ENCODE measurements at places on chromosomes 7 and 10.

DNA sequence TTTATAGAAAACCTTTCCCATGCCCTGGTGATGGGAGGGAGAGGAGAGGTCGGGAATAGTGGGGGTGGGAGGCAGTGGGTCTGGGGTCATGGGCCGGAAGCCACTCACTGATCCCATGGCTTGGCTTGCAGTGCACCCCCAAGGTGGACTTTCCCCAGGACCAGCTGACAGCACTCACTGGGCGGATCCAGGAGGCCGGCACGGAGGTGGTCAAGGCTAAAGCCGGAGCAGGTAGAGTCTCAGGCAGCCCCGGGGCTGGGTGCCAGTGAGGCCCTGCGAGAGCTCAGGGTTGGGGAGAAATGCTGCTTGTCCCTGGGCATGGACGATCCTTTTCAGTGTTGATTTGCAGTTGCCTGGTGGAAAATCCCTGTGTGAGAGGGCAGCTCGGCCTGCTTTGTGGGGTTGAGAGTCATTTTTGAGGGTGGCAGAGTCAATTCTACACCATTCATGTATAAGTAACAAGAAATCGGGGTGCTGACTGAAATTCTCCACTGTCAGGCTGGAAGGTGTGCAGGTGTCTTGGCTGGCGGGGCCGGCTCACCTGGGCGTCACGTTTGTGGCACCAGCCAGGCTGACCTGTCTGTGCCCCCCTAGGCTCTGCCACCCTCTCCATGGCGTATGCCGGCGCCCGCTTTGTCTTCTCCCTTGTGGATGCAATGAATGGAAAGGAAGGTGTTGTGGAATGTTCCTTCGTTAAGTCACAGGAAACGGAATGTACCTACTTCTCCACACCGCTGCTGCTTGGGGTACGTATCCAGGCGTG is 16.5 kb downstream of the MDH2 start:
- DNase-seq: no peak

DNA sequence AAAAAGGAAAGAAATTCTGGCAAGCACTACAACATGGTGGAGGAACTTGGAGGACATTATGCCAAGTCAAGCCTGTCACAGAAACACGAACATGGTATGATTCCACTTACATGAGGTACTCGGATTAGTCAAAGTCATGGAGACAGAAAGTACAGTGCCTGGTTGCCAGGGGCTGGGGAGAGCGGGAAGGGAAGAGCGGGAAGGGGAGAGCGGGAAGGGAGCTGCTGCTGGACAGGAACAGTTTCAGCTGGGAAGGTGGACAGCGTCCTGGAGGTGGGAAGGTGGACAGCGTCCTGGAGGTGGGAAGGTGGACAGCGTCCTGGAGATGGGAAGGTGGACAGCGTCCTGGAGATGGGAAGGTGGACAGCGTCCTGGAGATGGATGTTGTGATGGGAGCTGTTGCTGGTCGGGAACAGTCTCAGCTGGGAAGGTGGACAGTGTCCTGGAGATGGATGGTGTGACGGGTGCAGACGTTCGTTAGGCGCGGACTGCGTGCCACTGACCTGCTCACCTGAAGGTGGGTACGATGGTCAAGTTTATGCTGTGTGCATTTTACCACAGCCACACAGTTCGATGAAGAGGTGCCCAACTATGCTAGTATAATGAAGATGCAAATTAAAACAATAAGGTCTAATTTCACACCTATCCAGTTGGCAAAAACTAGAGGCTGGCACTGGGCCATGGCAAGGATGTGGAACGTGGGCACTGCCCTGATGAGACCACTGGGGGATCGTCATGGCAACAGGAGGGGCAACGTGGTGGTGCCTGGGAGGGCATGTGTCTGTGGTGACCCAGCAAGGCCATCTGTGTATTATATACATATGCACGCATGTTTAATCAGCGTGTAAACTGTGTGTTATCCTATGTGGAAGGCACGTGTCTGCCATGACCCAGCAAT is 103.8 kb downstream of the NKX6-2 start:
- no peak for DNase-seq

- DNase-seq: no peak
Measured at GRCh38 chr7:40824461-40824860, 689.7 kb downstream of the SUGCT start.

GRCh38 chr7:126302639-126303038 is 950.1 kb downstream of the GRM8 start:
- no peak for DNase-seq

GRCh38 chr7:45157653-45158401 is at the start of gene RAMP3:
TSS of gene RAMP3 (plus strand) at chr7:45157791. CDS start at chr7:45157829, 38 bp downstream.
- peak; percentile 52 for DNase-seq

GRCh38 chr10:67783606-67784294 is 54.2 kb downstream of the DNAJC12 start:
- DNase-seq: no peak

GRCh38 chr10:48805848-48806247 is 121.2 kb downstream of the WDFY4 start:
- peak; percentile 27 for DNase-seq

- DNase-seq: no peak
Measured at GRCh38 chr7:43463401-43463980, 119.4 kb upstream of the STK17A start.

GRCh38 chr7:388023-388960 is 98.3 kb downstream of the FOXL3 start:
- DNase-seq: no peak

GRCh38 chr7:26891400-26892350 is 27.3 kb upstream of the SKAP2 start:
- DNase-seq: no peak

DNA sequence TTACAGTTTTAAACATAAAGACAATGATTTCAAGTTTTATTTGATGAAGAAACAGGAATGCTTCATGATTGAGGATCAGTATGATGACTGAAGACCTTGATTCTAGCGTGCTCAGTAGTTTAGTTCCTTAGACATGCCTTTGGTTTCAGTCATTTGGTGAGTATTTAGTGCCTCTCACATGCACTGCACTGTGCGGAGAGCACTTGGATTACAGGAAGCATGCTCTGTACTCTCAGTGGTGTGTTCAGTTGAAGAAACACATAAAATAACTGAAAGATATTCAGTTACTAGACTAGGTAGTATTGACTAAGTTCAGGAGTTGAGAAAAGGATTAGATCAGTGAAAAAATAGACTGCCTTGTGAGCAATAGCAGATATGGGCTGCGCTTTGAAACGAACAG is 25.5 kb downstream of the RBM17 start:
- DNase-seq: no peak

DNA sequence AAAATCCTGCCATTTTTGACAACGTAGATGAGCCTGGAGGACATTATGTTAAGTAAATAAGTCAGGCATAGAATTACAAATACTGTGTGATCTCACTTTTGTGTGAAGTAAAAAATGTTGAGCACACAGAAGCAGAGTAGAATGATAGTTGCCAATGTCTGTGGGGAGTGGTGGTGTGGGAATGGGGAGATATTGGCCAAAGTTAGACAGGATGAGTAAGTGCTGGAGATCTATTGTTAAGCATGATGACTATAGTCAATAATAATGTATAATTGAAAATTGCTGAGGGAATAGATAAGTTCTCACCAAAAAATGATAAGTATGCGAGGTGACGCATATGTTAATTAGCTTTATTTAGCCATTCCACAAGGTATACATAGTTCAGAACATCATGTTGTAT is 92.0 kb downstream of the GPR85 start:
- DNase-seq: no peak

GRCh38 chr7:133645884-133646391 is 393.1 kb downstream of the EXOC4 start:
- no peak for DNase-seq

DNA sequence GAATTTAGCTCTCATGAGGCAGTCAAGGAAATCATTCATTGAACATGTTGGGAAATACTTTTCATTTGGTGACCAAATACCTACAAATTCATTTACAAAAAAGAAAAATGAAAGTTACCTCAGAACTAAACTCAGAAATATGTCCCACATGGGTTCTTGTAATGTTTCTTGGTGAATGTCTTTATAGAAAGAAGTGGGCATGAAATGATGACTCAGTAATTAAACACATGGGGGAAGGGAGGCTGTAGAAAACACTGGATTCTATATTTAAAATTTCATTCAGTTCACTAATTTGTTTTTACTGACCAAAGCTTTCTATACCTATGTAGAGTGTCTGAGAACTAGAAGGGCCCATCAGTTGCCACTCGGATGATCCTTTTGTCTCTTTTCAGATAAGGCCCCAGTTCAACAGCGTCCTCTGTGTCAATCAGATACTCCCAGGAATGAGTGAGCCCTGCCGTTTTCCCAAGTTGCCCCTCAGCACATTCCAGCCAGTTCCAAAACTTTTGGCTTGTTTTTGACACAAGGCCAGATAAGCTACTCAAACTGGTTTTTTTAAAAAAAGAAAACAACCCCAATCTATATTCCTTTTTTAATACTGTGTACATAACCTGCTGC is 49.3 kb upstream of the AGBL3 start:
- DNase-seq: peak; percentile 45

DNA sequence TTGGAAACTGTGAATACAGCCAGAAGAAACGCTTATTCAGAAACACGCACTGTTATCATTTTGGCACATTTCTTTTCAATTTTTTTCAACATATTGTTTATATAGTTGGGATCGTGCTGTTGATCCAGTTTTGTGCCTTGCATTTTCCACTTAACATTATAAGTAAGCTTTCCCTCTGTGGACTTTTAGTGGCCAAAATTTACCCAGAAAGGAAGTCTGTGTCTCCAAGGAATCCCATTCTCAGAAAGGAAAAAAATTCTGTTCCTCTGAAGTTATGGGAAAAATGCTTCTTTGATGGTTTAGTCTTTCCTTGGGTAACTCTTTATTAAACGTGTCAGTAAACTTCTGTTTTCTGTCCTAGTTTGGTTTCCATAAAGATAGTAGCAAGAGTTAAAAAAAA is 280.0 kb downstream of the REEP3 start:
- DNase-seq: no peak

- no peak for DNase-seq
Measured at GRCh38 chr10:122293156-122293960, 22.3 kb downstream of the BTBD16 start.

DNA sequence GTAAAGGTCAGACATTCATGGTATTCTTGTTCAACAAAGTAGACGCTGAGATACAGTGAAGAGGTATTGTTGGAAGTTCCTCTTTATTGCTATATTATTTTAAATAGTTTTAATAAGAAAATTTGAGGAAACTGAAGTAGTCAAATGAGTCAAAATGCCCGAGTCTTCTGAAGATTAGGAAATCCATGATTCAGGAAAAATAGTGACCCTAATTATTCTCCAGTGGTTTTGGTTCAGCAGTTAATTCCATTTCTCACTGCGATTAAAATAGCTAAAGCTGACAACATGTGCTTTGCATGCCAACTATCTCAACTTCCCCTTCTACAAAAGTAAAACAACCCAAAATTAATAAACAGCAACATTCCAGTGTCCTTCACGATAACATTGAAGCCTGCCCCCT is 32.7 kb upstream of the PFKP start:
- no peak for DNase-seq

DNA sequence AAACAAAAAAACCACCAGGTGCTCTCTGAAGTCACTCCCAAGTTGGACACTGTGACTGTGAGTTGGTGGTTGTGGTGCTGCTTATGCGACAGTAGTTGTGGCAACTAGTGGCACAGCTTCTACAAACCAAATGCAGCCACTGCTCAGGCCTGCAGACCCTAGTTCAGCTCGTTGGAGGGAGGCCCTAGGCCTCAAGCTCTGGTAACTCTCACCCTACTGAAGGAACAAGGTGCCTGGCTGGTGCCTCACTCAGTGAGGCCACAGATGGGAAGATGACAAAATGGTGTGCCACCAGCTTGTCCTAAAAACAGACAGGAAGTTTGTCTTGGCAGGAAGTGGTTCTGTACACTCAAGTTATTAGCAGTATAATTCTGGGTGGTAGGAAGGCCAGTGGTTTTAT is 45.3 kb upstream of the RAPGEF5 start:
- no peak for DNase-seq

DNA sequence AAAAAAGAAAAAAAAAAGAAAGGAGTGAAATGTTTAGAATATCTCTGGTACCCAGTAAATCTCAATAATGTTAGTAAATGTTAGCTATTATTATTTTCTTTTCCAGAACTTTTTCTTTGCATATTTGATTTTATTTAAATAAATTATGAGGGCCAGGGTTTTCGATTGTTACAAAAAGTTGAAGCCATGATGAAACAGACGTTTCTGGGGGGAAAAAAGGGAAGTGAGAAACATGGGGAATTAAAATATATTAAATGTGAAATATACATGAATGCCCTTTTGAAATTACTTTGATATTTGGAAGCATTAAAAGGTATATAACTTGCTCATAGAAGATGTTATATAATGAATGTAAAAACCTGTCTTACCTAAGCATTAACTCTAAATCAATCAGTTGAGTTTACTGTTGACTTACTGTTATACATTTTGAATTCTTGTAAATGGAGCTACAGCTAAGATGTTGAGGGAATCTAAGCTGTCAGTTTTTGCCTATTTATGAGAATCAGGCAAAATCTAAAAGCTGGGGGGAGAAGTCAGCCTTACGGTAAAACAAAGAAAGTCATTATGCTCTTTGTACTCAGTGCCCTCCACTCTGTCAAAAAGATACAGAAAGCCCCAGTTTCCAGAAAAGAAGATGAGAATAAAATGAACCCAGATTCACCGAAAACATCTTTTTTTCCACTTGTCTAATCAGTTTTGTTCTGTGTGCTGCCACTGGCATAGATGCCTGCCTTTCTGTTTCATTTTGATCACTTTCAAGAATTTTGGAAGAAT is 30.0 kb upstream of the KDM7A start:
- DNase-seq: no peak

DNA sequence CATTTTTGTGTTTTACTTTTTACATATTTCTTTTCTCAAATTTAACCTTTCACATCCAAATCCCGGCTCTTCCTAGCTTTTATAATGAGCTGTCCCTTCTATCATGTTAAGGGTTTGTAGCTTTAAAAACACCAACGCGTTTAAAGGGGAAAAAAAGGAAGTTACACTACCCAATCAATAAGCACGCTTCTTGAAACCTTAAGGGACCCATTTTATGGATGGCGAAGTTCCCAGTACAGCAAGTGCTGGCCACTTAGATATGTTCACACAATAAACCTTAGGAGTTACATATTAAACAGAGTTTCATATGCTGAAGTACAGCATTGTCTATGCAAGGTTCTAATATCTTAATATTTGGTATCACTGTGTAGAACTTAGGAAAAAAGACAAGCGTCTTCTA is 1.8 kb downstream of the GNG11 start:
- DNase-seq: no peak

GRCh38 chr10:8454357-8454756 is 399.9 kb downstream of the GATA3 start:
- no peak for DNase-seq

Data from retina (tissue), 1 donor.